NCI-H1092 (cell line): ENCODE measurements at places on chromosomes 16 and 17.

DNA sequence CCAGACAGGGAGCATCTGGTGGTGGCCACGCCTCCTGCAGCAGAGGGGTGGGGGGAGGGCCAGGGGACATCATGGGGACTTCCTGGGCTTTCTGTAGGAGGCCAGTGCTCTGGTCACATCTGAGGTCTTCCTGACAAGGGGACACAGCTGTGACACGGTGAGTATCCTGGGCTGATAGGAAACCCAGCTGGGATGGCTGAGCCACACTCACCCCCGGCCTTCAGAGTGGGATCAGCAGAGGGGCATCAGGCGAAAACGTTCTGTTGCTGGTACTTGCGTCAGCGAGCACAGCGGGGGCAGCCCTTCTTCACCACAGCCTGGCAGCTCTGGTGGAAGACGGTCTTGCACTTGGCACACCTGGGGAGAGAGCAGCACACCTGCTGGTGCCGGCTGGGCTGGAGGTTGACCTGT, 122.9 kb upstream of the SMURF2 start:
- DNase-seq: no peak

GRCh38 chr17:77462090-77462489, 321.3 kb downstream of the SEC14L1 start:
- DNase-seq: no peak

GRCh38 chr16:78957317-78958100, 643.0 kb downstream of the MAF start:
- DNase-seq: no peak

DNA sequence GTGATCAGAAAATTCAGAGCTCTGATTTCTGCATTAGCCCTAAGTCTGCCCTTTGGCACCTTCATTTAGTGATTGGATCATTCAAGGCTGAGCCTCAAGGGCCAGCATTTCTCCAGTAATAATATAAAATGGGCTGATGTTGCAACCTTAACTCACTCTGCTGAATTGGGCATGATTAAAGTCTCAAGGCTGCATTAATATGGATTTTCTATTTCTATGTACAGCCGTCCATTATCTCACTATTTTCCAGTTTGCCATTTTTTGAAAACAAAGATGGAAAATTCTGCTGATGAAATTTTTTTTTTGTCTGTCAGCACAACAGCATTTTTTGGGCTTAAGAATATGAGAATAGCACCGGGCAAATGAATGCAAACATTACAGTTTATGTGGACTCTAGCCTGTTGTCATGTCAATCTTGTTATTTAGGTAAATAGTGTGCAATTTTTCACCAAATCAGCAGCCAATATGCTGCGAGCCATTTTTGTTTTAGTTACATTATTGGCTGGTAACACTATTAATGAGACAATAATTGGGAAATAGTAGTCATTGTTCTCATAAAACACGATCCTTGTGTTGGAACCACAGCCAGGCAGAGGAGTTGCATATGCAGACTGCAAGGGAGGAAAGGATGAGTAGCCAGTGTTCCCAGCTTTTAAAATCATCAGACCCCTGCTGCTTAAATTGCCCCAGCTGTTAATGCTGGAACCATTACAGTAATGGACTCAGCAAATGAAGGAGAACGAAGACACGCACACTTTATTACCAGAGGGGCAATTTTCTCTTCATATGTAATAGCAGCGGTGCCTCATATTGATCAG, 10.5 kb downstream of the FTO start:
- DNase-seq: peak; percentile 85

- peak; percentile 64 for DNase-seq
Observed at GRCh38 chr16:1812732-1813163, 13.9 kb downstream of the HAGH start.

GRCh38 chr17:1007310-1008007, 10.5 kb downstream of the TIMM22 start:
- no peak for DNase-seq
